ENCODE measurements at places on chromosomes 6 and 20. TPM values are rescaled to one million over a fixed set of nuclear protein-coding genes. Genes with fewer than 3 reads are reported as not detected.

DNA sequence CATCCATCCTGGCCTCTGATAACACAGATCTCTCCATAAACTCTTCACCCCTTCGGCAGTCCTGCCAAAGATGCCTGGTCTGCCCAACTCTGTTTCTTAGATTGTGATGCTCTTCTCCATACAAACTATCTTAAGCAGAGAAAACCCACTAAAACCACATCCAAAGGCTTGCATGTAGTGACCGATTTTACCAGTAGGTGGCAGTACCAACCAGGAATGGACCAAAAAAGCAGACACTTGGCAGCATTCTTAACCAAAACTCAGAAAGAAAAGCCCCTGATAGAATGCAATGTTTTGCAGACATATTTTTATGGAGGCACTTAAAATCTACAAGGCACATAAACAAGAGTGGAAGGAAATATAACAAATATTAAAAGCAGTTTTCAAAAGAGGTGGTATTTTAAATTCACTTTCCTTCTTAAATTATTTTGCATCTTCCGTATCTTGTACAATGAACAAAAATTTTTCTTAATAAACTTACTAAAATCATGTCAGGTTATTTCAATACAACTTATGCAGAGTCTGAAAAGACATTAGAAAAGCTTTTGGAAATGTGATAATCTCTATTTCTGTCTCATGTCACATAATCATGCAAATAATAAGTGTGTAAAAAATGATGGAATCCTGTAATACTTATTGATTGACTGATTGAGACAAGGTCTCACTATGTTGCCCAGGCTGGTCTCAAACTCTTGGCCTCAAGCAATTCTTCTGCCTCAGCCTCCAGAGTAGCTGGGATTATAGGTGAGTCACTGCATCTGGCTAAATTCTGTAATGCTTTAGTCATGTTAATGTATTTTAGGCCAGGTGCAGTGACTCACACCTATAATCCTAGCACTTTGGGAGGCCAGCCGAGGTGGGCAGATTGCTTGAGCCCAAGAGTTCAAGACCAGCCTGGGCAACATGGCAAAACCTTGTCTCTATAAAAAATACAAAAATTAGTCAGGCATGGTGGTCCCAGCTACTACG is 29.4 kb downstream of the LRP11 start:
- no peak overlapping the region for H3K27ac ChIP-seq
- H3K4me1 ChIP-seq: peaks cover 6% of the 10 kb centered on the region
- H3K27me3 ChIP-seq: no peaks in the 10 kb centered on the region
- H3K36me3 ChIP-seq: peaks cover 24% of the 10 kb centered on the region
- DNase-seq: peak; percentile 79

- no peaks in the 10 kb centered on the region for H3K27me3 ChIP-seq
- no peak overlapping the region for H3K27ac ChIP-seq
- no peaks in the 10 kb centered on the region for H3K36me3 ChIP-seq
- peak; percentile 28 for DNase-seq
- H3K4me3 ChIP-seq: no peak overlapping the region
Observed at GRCh38 chr20:39986173-39986904, 702.7 kb downstream of the MAFB start.

Gene MAS1
- not detected for total RNA-seq

- no peaks in the 10 kb centered on the region for H3K27me3 ChIP-seq
- H3K4me3 ChIP-seq: no peak overlapping the region
- H3K27ac ChIP-seq: no peak overlapping the region
- peaks cover 10% of the 10 kb centered on the region for H3K4me1 ChIP-seq
- peak; percentile 70 for DNase-seq
Observed at GRCh38 chr6:148235446-148235845, 107.2 kb upstream of the SASH1 start.

DNA sequence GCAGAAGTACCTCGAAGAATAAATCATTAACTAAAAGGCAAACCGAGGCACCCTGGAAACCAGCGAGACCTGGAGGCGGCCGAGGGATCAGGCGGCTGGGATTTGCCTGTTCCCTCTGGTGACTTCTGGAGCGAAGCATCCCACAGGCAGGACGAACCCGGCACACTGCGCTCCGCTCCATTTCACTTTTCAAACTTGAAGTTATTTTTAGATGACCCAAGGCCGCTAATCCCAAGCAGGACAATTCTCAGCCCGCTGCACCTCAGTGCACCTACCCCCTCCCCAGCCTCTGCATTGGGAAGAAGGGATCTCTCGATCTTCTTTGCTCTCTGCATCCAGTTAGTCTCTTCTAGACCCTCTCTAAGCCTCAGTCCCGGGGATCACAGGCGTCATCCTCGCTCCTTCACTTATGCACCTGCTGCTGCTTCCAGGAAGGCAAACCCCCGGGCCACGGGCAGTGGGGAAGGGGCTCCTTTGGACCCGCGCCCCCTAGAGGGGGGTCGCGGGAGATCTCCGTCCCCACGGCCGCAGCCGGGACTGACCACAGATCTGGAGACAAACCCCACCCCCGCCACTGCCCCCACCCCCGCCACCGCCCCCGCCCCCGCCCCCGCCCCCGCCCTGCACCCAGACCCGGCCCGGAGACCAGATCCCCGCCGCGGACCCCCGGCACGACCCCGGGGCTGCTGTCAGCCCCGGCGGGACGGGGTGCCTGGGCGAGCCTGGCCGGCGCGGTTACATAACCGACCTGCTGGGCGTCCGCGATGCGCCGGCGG is 636 bp downstream of the RCAN2 start:
- H3K4me1 ChIP-seq: no peaks in the 10 kb centered on the region
- peaks cover 21% of the 10 kb centered on the region for H3K27me3 ChIP-seq
- H3K4me3 ChIP-seq: peak overlapping the region; percentile 50
- H3K36me3 ChIP-seq: no peaks in the 10 kb centered on the region
- no peak overlapping the region for H3K27ac ChIP-seq

DNA sequence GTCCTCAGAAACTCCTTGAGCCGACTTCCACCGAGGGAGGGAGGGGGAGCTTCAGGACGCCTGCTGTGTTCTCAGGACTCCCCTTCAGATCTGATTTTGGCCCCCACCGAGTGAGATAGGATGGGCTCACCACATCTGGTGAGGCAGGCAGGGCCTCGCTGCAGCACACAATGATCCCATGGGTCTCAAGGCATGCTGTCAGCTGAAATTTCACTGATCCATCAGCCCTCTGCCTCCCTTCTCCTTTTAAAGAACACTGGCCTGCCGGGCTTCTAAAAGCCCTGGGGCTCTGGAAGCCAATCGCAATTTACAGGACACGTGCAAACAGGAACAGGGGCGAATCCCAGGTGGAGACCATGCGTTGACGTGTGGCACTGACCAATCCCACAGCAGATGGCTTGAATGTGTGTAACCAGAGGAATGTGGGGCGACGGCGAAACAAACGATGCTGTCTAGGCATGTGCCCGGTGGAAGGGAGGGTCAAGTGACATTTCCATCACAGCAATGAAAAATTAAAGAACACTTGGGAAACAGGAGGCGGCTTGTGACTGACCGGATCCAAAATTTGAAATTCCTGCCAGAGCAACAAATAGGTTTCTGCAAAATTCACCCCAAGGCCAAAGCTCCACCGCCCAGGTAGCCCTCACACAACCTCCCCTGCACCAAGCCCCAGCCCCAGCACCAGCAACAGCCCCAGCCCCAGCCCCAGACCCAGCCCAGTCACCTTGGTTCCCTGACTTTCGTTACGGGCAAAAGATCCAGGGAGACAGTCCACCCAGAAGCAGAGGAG is 167.1 kb upstream of the ZNF337 start:
- no peaks in the 10 kb centered on the region for H3K4me1 ChIP-seq
- peak overlapping the region; percentile 33 for H3K4me3 ChIP-seq
- no peaks in the 10 kb centered on the region for H3K36me3 ChIP-seq
- DNase-seq: no peak

GRCh38 chr20:51622004-51622874 is 79.7 kb upstream of the NFATC2 start:
- no peaks in the 10 kb centered on the region for H3K4me1 ChIP-seq
- no peak overlapping the region for H3K27ac ChIP-seq
- H3K4me3 ChIP-seq: no peak overlapping the region
- no peak for DNase-seq
- no peaks in the 10 kb centered on the region for H3K27me3 ChIP-seq

DNA sequence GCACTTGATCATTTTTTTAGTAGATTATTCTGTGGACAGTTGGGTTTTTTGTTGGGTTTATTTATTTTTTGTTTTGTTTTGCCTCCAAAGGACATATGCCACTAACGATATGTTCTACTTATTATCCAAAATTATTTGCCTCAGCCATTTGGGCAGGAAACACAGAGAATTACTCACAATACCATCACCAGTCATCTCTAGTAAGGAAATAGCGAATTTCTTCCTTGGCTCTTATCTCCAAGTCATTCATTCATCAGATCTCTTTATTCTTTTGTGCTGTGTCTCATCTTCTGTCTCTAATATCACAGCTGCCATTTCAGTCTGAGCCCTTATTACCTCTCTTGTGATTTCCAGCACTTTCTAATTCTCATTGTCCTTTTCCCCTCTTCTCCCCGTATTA is 130.4 kb upstream of the SMLR1 start:
- H3K4me1 ChIP-seq: no peaks in the 10 kb centered on the region
- DNase-seq: peak; percentile 22
- H3K27ac ChIP-seq: no peak overlapping the region
- peaks cover 4% of the 10 kb centered on the region for H3K27me3 ChIP-seq
- H3K36me3 ChIP-seq: no peaks in the 10 kb centered on the region
